ENCODE measurements at places on chromosomes 1 and 21.

GRCh38 chr21:42163511-42163863 is 55.5 kb upstream of the ABCG1 start:
- DNase-seq = no peak

GRCh38 chr1:230851291-230851691 is 17.0 kb downstream of the C1orf198 start:
- DNase-seq = no peak

DNA sequence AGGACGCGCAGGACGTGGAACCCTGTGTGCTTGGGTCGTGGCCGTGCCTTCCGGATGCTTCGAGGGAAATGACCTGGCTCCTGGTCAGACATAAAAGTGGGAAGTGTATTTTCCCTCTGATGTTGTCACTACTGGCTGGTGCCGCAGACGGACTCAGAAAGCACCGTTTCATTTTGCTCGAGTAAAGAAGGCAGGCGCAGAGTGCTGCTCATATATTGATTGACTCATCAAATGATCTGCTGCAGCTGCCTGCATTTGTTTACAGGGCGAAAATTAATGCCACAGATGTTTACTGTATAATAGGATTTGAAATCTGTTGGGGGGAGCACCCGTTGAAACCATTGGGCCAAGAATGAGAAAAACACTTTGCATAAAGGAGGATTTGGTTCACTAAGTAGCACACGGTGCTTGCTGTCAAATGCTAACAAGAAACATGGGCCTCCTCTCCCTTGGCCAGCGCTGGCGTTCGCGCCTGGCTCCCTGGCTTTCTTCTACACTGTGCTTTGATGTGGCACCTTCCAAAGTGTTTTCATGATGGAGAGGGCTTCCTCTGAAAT is 365.5 kb downstream of the CAMTA1 start:
- no peak for DNase-seq

GRCh38 chr1:33372677-33373076 is 51.8 kb upstream of the A3GALT2 start:
- DNase-seq = no peak

- no peak for DNase-seq
These were observed 18.1 kb downstream of the KCNT2 start for GRCh38 chr1:196590012-196590708.

DNA sequence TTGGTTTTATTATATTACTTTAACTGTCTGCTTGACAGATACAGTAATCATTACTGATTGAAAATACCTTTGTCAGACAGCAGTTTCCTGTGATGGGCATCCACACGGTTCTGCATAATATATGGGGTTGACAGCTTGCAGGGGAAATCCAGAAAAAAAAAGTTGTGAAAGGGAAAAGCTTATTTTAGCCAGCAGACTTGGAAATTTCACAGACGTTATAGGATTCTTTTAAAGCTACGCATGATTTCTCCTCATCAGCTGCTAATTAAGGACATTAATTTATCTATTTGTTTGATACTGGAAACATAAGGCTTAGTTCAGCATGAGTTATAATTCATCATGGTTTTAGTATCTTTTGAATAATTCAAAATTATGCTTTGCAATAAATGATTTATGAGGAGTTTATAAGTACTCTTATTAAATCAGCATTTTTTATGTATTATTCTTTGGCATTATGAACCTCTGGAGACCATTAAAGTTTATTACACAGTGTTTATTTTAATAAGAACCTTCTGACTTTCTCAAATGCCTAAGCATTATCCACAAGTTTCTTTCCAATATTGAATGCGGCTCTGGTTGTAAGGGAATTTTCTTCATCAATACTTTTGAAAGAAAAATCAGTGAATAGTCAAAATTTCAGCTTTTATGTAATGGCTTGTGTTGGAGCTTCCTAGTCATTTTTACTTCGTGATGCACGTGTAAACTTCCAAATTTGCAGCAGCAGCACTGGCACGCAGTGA is 235.3 kb upstream of the KCNK2 start:
- no peak for DNase-seq

- no peak for DNase-seq
These were observed 199.3 kb upstream of the GALNT2 start for GRCh38 chr1:229867726-229868125.

GRCh38 chr1:218478336-218478735 is 133.2 kb downstream of the TGFB2 start:
- DNase-seq = no peak

- peak; percentile 70 for DNase-seq
These were observed 24.8 kb upstream of the ALDH4A1 start for GRCh38 chr1:18927082-18927653.

- DNase-seq = no peak
These were observed 91.4 kb downstream of the HMCN1 start for GRCh38 chr1:185825556-185825955.

GRCh38 chr21:31560479-31560878 is 99.0 kb upstream of the SOD1 start:
- no peak for DNase-seq

DNA sequence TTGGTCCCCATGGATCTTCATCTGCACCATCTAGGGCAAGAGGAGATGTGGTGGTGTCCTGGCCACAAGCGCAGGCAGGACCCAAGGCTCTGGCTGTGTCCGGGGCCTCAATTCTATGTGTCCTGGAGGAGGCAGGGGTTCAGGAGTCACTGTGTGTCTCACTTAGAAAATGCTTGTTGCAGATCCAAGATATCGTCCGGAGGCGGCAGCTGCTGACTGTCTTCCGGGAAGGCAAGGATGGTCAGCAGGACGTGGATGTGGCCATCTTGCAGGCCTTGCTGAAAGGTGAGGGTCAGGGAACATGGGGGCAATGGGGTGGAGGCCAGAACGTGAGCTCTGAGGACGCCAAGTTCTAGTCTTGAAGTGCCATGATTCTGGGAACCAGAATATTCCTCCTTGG is 29.1 kb downstream of the TRPM2 start:
- no peak for DNase-seq

Measured in activated CD4-positive, alpha-beta T cell treated with anti-CD3 and anti-CD28 coated beads, Interleukin-10, Interleukin-2, amounts not matched to agents 100 ng/mL and 50 ng/mL, durations not matched to agents 16 hours and 8 hours (primary cell).